Glutamatergic neuron (in vitro differentiated cells): ENCODE measurements at places on chromosomes 7 and 10.

GRCh38 chr10:114631666-114632417 is 26.2 kb downstream of the ABLIM1 start:
- peak overlapping the region; percentile 91 for H3K4me3 ChIP-seq
- H3K36me3 ChIP-seq = no peaks in the 10 kb centered on the region
- H3K27ac ChIP-seq = peak overlapping the region; percentile 89

DNA sequence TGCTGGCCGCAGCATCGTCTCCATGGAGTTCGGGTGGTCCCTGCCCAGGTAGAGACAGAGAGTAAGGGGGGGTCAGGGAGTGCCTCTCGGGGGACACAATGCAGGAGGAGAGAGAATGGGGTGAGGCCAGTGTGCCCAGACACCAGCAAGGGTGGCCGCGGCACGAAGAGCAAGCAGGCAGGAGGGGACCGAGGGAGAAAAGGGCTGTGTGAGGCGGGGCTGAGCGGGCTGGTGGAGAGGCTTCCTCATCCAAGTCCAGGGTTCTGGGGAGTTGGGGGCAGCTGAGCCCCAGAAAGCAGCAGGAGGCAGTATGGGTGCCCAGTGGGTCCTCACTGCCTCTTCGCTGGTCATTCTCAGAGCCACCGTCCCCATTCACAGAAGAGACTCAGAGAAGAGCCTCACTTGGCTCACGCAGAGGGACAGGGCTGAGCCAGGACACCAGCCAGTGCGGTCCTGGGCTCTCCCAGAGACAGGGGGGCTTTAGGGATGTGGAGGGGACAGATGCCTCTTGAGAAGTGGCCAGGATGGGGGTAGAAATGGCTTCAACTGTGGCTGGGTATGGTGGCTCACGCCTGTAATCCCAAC is 78.9 kb downstream of the MICALL2 start:
- peaks cover 8% of the 10 kb centered on the region for H3K27me3 ChIP-seq
- no peak overlapping the region for H3K4me3 ChIP-seq
- no peaks in the 10 kb centered on the region for H3K36me3 ChIP-seq
- no peak overlapping the region for H3K27ac ChIP-seq
- no peak for DNase-seq

- no peak overlapping the region for H3K27ac ChIP-seq
- no peaks in the 10 kb centered on the region for H3K36me3 ChIP-seq
- H3K27me3 ChIP-seq = no peaks in the 10 kb centered on the region
- H3K4me3 ChIP-seq = no peak overlapping the region
- peaks cover 6% of the 10 kb centered on the region for H3K4me1 ChIP-seq
These were observed 7.3 kb downstream of the ICA1 start for GRCh38 chr7:8254667-8255066.

- H3K4me3 ChIP-seq = no peak overlapping the region
- no peaks in the 10 kb centered on the region for H3K27me3 ChIP-seq
- no peaks in the 10 kb centered on the region for H3K36me3 ChIP-seq
- DNase-seq = no peak
- H3K27ac ChIP-seq = no peak overlapping the region
- peaks cover 2% of the 10 kb centered on the region for H3K4me1 ChIP-seq
These were observed 185.1 kb downstream of the NXPH1 start for GRCh38 chr7:8618441-8619070.

DNA sequence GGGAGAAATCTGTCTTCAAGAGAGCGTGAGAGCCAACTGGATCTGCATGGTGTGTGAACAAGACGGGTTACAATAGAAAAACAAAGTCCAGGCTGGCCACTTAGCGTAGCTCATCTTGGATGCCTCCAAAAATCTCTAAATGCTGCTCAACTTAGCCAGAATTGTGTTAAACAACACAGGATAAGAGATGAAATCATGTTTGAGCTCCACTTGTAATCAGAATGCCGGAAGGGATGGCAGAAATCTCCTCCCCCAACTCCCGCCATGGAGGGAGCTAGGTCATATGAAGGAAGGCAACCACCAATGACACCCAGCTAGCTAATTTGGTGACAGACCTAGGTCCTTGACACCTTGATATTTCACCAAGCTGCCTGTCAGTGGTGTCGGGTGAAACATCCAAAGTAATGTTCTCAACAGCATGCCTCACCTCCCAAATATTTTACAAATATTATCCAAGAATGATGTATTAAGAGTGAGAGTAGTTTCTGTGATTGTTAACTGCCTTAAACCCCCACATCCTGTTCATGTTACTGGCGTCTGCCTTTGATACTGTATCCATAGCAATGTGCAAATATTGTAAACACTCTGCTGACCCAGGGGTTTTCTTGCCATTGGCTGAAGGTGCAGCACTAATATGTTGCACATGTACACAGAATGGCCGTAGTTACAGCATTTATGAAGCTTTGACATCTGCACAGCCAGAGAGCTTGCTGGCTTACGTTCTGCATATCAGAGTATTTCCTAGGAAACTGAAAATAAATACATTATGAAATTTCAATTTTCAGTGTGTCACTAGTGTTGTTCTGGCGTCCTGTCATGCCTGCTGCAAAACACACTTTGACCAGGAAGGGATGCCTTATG is 25.8 kb downstream of the TMEM254 start:
- H3K36me3 ChIP-seq = peaks cover 17% of the 10 kb centered on the region
- no peaks in the 10 kb centered on the region for H3K4me1 ChIP-seq
- H3K4me3 ChIP-seq = no peak overlapping the region
- no peaks in the 10 kb centered on the region for H3K27me3 ChIP-seq
- no peak overlapping the region for H3K27ac ChIP-seq

DNA sequence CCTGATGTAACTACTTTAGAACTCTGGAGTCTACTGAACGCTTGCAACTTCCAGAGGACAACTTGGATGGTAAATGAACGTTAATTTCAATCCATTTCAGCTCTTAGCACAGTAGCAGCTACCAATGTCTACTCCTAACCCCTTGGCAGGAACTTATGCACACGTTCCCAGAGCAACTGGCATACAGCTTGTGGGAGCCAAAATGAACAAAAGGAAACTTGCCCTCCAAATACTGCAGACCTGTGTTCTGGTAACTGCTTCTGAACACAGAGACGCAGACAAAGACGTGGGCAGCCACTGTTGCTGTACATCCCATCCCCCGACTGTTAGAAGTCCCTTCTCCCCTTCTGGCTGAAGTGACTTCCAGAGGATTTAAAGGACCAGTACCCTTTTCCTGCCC is 61.3 kb downstream of the XPNPEP1 start:
- peaks cover 24% of the 10 kb centered on the region for H3K36me3 ChIP-seq
- peaks cover 15% of the 10 kb centered on the region for H3K4me1 ChIP-seq
- H3K27me3 ChIP-seq = peaks cover 2% of the 10 kb centered on the region
- no peak overlapping the region for H3K27ac ChIP-seq
- DNase-seq = no peak

GRCh38 chr10:128048819-128049210 is 77.4 kb downstream of the MKI67 start:
- H3K27me3 ChIP-seq = peaks cover 2% of the 10 kb centered on the region
- H3K4me3 ChIP-seq = no peak overlapping the region
- no peaks in the 10 kb centered on the region for H3K4me1 ChIP-seq
- DNase-seq = no peak
- no peak overlapping the region for H3K27ac ChIP-seq

GRCh38 chr7:83514977-83515376 is 134.0 kb downstream of the SEMA3E start:
- no peaks in the 10 kb centered on the region for H3K36me3 ChIP-seq
- H3K27me3 ChIP-seq = no peaks in the 10 kb centered on the region
- no peak for DNase-seq
- H3K4me3 ChIP-seq = no peak overlapping the region
- peaks cover 3% of the 10 kb centered on the region for H3K4me1 ChIP-seq

DNA sequence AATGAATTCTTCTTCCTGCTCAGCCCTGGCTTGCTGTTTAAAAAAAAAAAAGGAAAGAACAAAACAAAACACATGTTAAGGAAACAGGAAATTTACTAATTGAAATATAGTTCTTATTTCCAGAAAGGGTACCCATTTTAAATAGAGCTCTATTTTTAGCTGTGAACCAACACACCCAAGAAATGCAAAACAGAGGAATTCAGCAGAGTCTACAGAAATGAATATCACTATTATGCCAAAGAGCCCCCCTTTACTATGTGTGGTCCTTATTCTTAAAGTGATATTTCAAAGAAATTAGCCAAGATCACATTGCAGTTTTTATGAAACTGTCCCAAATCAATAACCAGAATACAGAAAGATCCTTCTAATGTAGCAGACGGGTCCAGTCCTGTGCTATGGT is 53.7 kb downstream of the CCDC6 start:
- no peak overlapping the region for H3K4me3 ChIP-seq
- H3K27ac ChIP-seq = no peak overlapping the region
- H3K4me1 ChIP-seq = peaks cover 6% of the 10 kb centered on the region
- H3K36me3 ChIP-seq = no peaks in the 10 kb centered on the region
- DNase-seq = no peak

DNA sequence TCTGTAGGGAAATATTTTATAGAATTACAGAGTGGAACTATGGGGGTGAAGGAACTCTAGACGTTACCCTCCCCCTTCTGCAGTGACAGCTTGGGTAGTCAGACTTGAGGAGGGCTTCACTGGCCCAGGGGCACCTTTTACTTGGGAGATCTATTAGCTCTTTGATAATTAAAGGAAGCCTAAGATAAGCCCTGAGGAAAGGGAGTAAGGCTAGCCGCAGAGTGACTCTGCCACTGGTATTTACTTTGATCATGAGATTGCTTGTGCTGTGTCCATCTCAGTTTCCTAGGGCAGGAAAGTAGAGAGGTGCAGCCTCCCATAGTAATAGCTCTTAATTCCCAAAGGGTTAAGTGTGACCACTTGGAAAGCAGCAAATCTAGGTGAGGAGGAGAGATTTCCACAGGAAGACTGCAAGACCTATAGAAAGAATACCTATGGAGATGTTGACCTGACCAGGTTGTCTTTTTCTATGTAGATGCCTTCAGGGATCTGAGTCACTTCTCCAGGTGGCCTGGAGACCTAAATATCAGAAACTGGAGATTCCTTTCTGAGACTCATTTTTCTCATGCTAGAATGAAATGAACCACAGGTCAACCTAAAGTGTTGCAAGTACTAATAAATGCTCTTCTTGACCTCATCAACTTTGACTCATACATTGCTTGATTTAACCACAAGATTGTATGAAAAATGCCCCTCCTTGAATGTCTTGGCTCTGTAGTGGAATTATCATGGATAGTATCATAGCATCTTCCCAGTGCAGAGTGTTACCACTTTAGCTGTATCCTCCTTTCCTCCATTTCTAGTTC is 447.3 kb upstream of the GHITM start:
- no peak overlapping the region for H3K27ac ChIP-seq
- no peaks in the 10 kb centered on the region for H3K27me3 ChIP-seq
- peaks cover 2% of the 10 kb centered on the region for H3K4me1 ChIP-seq
- no peak for DNase-seq
- H3K4me3 ChIP-seq = no peak overlapping the region
- no peaks in the 10 kb centered on the region for H3K36me3 ChIP-seq

DNA sequence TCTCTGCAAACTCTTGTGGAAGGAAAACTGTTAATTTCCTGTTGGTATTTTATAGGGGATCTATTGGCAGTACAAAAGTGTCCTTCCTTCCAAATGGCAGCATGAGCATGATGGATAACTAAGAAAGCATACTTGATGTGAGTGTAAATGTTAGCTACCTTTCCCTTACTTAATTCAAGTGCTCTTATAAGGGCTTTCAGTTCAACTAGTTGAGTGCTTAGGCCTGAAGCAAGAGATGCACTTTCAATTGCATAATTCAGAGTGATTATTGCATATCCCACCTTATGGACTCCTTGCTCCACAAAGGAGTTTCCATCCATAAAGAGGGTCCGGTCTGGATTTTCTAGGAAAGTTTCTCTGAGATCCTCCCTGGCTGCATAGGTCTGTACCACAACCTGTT is 56.3 kb upstream of the CYP2C8 start:
- H3K4me1 ChIP-seq = no peaks in the 10 kb centered on the region
- peaks cover 2% of the 10 kb centered on the region for H3K27me3 ChIP-seq
- H3K27ac ChIP-seq = no peak overlapping the region
- peaks cover 18% of the 10 kb centered on the region for H3K36me3 ChIP-seq

- H3K27ac ChIP-seq = no peak overlapping the region
- H3K27me3 ChIP-seq = peaks cover 10% of the 10 kb centered on the region
- peaks cover 31% of the 10 kb centered on the region for H3K4me1 ChIP-seq
- peak; percentile 3 for DNase-seq
- H3K36me3 ChIP-seq = no peaks in the 10 kb centered on the region
These were observed 11.9 kb downstream of the ZCCHC24 start for GRCh38 chr10:79433324-79434222.

DNA sequence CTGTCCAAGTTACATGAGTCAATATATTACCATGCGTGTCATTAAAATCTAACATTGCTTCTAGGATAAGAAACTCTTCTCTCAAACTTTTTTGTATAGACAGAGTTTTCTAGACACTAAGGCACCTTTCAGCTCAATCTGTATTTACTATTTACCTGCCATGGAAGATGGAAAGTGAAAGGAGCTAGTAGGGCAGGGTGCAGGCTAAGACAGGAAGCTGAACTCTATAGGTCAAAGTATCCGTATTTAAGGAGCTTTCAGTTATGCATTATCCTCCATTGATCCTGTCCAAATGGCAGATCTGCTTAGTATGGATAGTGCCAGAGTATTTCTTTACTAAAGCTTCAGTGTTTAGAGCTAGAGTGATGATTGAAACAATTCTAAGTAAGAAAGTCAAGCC is 612.8 kb downstream of the IPMK start:
- no peaks in the 10 kb centered on the region for H3K4me1 ChIP-seq
- no peaks in the 10 kb centered on the region for H3K27me3 ChIP-seq
- no peak overlapping the region for H3K4me3 ChIP-seq
- H3K27ac ChIP-seq = no peak overlapping the region
- no peak for DNase-seq

- peaks cover 32% of the 10 kb centered on the region for H3K4me1 ChIP-seq
- H3K27ac ChIP-seq = peak overlapping the region; percentile 36
- H3K36me3 ChIP-seq = no peaks in the 10 kb centered on the region
- H3K4me3 ChIP-seq = peak overlapping the region; percentile 60
- peak; percentile 91 for DNase-seq
These were observed 11.8 kb upstream of the DRGX start for GRCh38 chr10:49407552-49408137.

- H3K4me1 ChIP-seq = no peaks in the 10 kb centered on the region
- no peaks in the 10 kb centered on the region for H3K27me3 ChIP-seq
- no peak overlapping the region for H3K27ac ChIP-seq
- H3K4me3 ChIP-seq = no peak overlapping the region
- no peak for DNase-seq
These were observed 122.6 kb downstream of the KCND2 start for GRCh38 chr7:120395526-120396019.

- no peaks in the 10 kb centered on the region for H3K36me3 ChIP-seq
- no peak for DNase-seq
- no peak overlapping the region for H3K27ac ChIP-seq
- H3K4me3 ChIP-seq = no peak overlapping the region
These were observed 299.2 kb upstream of the ZMIZ1 start for GRCh38 chr10:78769526-78769925.

DNA sequence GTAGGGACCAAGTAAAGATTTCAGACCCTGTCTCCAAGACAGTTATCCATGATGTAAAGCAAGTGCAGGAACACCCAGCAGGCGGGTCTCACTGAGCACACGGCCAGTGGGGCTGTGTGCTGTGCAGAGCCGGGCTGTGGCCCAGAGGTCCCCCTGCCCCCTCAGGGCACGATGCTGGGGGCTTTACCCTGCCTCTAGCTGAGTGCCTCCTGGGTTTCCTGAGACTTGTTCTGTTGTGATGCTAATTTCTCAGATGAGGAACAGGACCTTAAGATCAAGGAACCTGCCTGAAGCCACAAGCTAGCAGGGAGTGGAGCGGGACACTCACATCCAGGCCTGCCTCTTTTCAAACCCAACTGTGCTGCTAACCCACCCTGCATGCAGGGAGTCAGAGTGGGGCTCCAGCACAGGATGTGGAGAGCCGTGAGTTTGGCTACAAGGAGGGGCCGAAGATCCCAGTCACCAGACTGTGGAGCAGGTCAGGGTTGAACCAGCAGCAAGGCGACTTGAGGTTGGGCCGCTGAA is 76.1 kb upstream of the LYZL2 start:
- H3K27me3 ChIP-seq = peaks cover 8% of the 10 kb centered on the region
- no peak for DNase-seq
- H3K27ac ChIP-seq = peak overlapping the region; percentile 6
- peak overlapping the region; percentile 55 for H3K4me3 ChIP-seq
